T-cell (primary cell): ENCODE measurements at places on chromosomes 1 and 21. TPM values are rescaled to one million over a fixed set of nuclear protein-coding genes. Genes with fewer than 3 reads are reported as not detected.
A peak's percentile ranks its signal among the peaks of the same experiment; 100 is the strongest.

- H3K4me3 ChIP-seq: no peak overlapping the region
- H3K36me3 ChIP-seq: peaks cover 6% of the 10 kb centered on the region
- H3K4me1 ChIP-seq: no peaks in the 10 kb centered on the region
- no peak for DNase-seq
- no peak overlapping the region for H3K27ac ChIP-seq
Measured at GRCh38 chr1:19319196-19319595, 7.1 kb downstream of the SLC66A1 start.

Gene SIM2
- total RNA-seq: not detected

GRCh38 chr1:16498573-16499413 is 15.3 kb downstream of the RNU1-1 start:
- no peaks in the 10 kb centered on the region for H3K27me3 ChIP-seq
- H3K4me3 ChIP-seq: peak overlapping the region; percentile 86
- peaks cover 5% of the 10 kb centered on the region for H3K4me1 ChIP-seq
- no peaks in the 10 kb centered on the region for H3K36me3 ChIP-seq
- no peak overlapping the region for H3K27ac ChIP-seq

Gene RAP1GAP
- 0.18 TPM for total RNA-seq

DNA sequence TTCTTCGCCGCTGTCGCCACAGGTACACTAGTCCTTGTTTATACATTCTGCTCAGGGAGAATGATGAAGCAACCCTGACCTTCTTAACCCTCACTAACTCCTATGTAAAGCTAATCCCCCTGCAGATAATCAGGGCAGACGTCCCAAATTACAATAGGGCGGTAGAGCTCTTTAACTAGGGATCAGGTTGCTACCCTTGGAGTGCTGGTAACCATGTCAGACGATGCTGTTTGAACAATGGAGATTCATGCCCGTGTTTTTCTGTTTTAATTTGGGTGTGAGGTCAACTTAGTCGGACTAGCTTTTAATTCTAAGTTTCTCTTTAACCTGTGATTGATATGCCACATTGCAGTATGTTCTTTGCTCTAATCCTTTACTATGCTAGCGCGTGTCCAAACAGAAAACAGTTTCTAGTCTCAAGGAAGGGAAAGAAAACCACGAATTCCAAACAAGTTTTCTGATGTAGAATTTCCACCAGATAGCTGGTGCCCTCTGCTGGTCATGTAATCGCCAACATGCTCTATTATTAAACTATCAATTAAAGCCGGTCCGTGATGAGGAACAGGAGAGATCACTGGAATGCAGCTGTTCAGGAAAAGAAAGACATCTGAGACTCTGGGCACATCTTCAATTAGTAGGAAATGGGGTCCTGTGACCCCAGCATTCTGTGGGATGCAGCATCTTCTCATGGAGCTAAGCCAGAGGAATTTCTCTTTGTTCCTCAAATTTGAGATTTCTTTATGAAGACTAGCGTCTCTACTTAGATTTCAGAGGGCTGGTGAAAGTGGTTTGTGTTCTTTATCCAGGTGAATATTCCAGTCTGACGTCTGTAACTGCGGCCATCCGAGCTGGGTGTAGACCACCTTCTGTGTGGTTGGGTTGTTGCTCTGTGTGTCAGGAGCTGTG is 18.3 kb upstream of the VAMP3 start:
- no peaks in the 10 kb centered on the region for H3K36me3 ChIP-seq
- H3K4me1 ChIP-seq: peaks cover 10% of the 10 kb centered on the region
- H3K27ac ChIP-seq: no peak overlapping the region
- peaks cover 10% of the 10 kb centered on the region for H3K27me3 ChIP-seq
- DNase-seq: peak; percentile 33

Gene KCNQ4
- 0.26 TPM for total RNA-seq

Gene HSF2BP
- 0.79 TPM for total RNA-seq

DNA sequence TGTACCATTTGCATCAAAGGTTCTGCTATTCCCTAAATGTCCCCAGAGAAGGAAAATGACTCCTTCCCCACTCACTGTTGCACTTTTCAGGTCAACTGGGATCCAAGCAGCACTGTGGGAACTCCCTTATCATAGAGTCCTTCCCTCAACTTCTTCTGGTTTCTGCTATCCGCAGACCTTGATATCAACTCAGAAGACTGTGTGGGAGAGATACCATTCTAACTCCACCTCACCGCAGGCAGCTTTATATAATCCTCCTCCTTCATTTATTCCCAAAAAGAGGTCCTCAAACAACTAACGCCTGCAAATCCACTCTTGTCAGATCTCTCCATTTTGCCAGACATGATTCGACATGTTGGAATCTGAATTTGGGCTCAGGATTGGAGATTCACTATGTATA is 27.3 kb downstream of the LHX9 start:
- H3K36me3 ChIP-seq: no peaks in the 10 kb centered on the region
- peaks cover 11% of the 10 kb centered on the region for H3K4me1 ChIP-seq
- DNase-seq: no peak

DNA sequence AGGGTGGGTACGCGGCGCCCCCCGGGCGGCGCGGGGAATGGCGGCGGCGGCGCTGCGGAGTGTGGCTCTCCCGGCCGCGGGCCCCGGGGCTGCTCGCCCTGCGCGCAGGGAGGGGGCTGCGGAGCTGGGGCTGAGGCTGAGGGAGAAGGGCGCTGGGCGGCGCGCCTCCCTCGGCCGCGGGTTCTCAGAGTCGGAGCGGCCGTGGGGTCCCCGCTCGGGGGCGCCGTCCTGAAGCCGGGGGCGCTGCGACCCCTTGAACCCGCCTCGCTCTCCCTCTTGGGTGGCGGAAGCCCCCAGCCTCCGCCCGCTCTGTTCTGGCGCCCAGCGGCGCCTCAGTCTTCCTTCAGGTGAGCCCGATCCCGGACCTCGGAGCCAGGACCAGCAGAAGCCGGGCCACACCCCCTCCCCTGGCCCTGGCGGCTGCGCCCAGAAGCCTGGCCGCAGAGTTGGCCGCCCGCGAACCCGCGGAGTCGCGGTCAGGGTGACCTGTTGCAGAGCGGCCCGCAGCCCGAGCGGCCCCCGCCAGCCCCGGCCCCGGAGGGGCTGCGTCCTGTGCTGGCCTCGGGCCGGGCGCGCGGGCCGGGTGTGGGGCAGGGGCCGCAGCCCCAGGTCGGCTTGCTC is 532 bp downstream of the RALGPS2 start:
- peaks cover 9% of the 10 kb centered on the region for H3K4me1 ChIP-seq
- peak overlapping the region; percentile 75 for H3K4me3 ChIP-seq
- no peaks in the 10 kb centered on the region for H3K36me3 ChIP-seq

Gene CCDC181
- total RNA-seq: not detected

- H3K36me3 ChIP-seq: no peaks in the 10 kb centered on the region
- H3K27me3 ChIP-seq: no peaks in the 10 kb centered on the region
- no peak for DNase-seq
- H3K27ac ChIP-seq: no peak overlapping the region
Measured at GRCh38 chr1:108843390-108844137, 13.3 kb downstream of the AKNAD1 start.
